Posterior vena cava (tissue), 2 donors: ENCODE measurements at places on chromosomes 7 and 10. TPM values are rescaled to one million over a fixed set of nuclear protein-coding genes. Genes with fewer than 3 reads are reported as not detected.

The MYL10 gene
- not detected for total RNA-seq

The MNX1 gene
- total RNA-seq, result not detected

The NPFFR1 gene
- total RNA-seq, result not detected

The FGF8 gene
- not detected for total RNA-seq

The SPDYE2B gene
- total RNA-seq, result not detected

The ANKRD30A gene
- not detected for total RNA-seq

The CYP2W1 gene
- total RNA-seq, result not detected

The MKI67 gene
- total RNA-seq, result 0.62 TPM

The PHYHIPL gene
- total RNA-seq, result 0.51 TPM

The SPDYE6 gene
- total RNA-seq, result not detected

The CFAP70 gene
- 0.76 TPM for total RNA-seq

The LBX1 gene
- total RNA-seq, result not detected

The OR2A5 gene
- total RNA-seq, result not detected

The CLDN3 gene
- total RNA-seq, result not detected

The PALD1 gene
- 7.4 TPM for total RNA-seq

The SPRN gene
- total RNA-seq, result 0.19 TPM

The AASS gene
- total RNA-seq, result 14.3 TPM

The AOAH gene
- 12.9 TPM for total RNA-seq

The NKX2-3 gene
- not detected for total RNA-seq

The ZP3 gene
- 0.43 TPM for total RNA-seq

The GIMAP5 gene
- 13.8 TPM for total RNA-seq

The NODAL gene
- not detected for total RNA-seq

The TMEM236 gene
- total RNA-seq, result 1.0 TPM

The PDIA4 gene
- 117 TPM for total RNA-seq

The TMEM184A gene
- total RNA-seq, result not detected

The TEX47 gene
- total RNA-seq, result not detected

The RTKN2 gene
- total RNA-seq, result 0.14 TPM

The UTF1 gene
- not detected for total RNA-seq

The SPDYE5 gene
- total RNA-seq, result not detected

The FAM25G gene
- not detected for total RNA-seq

The PLPP4 gene
- total RNA-seq, result not detected

The HNRNPH3 gene
- total RNA-seq, result 121 TPM

The PRR15 gene
- 0.88 TPM for total RNA-seq

The RPEL1 gene
- not detected for total RNA-seq

The EIF5AL1 gene
- total RNA-seq, result 0.37 TPM

The LRRC61 gene
- 2.2 TPM for total RNA-seq

The HKDC1 gene
- 0.05 TPM for total RNA-seq

The DDX50 gene
- 45.6 TPM for total RNA-seq

The INMT gene
- total RNA-seq, result 150 TPM

The SLC18A3 gene
- not detected for total RNA-seq

The KCNK18 gene
- not detected for total RNA-seq

The FAM171A1 gene
- 16.3 TPM for total RNA-seq

The PPP1R17 gene
- total RNA-seq, result not detected

The AKR1D1 gene
- not detected for total RNA-seq
